Cardiac fibroblast (primary cell): ENCODE measurements at places on chromosomes 13 and 19.

DNA sequence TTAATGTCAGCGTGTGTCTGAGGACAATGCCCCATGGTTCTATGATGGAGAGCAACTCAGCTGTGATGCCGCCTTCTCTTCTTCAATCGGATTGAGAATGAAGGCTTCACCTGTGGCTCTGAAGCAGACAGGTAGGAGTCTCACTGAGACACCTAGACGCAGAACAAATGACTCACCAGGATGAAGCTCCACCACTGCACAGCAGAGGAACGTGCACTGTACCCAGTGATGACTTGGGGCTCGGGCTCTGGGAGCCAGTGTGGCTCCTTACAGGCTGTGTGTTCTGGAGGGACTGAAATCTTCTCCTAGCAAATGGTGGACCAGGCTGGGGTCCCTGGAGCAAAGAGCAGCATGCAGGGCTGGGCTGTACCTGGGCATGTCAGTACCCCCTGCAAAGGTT, 44.0 kb downstream of the CCDC70 start:
- DNase-seq = no peak

GRCh38 chr13:110944121-110944967, 29.5 kb upstream of the ANKRD10 start:
- peak; percentile 70 for DNase-seq

- no peak for DNase-seq
Observed at GRCh38 chr19:55463583-55464031, 944 bp downstream of the C19orf85 start.

GRCh38 chr19:33444562-33445441, 71.3 kb downstream of the CEBPG start:
- no peak for DNase-seq

GRCh38 chr19:35623327-35624010, 5.4 kb upstream of the RBM42 start:
- no peak for DNase-seq

GRCh38 chr13:108987944-108988343, 358.5 kb downstream of the MYO16 start:
- DNase-seq = no peak

DNA sequence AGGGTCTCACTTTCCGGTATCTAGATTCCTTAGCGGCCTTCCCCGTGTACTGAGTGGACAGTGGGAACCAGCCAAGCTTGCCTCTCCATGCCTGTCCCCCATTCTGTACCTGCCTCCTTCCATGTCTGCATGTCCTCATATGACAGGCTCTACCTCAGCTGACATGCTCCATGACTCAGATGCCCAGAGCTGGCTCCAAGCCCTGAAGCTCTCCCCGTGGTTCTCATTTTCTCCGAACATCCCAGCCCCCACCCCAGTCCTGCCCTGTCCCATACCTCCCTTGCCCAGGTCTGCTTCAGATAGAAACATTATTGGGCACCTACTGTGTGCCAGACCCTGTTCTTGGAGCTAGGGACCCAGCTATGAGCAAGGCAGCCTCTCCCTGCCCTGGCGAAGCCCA, 17.1 kb upstream of the SHFL start:
- peak; percentile 19 for DNase-seq

DNA sequence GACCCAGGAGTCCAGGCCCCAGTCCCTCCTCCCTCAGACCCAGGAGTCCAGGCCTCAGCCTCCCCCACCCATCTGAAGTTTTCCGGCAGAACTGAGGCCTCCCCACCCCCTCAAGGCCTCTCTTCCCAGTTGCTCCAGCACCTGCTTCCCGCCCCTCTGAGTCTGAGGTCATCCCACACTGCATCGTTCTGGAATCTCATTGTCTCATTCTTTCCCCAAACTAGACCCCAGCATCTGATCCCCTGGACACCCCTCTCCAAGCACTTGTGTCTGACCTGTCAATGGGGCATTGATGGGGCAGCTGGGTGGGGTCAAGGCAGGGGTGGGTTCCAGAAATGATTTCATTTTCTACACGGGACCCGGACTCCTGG, 793 bp upstream of the SBK2 start:
- DNase-seq = no peak

GRCh38 chr13:55347528-55347927, 1793.2 kb upstream of the PRR20A start:
- no peak for DNase-seq

DNA sequence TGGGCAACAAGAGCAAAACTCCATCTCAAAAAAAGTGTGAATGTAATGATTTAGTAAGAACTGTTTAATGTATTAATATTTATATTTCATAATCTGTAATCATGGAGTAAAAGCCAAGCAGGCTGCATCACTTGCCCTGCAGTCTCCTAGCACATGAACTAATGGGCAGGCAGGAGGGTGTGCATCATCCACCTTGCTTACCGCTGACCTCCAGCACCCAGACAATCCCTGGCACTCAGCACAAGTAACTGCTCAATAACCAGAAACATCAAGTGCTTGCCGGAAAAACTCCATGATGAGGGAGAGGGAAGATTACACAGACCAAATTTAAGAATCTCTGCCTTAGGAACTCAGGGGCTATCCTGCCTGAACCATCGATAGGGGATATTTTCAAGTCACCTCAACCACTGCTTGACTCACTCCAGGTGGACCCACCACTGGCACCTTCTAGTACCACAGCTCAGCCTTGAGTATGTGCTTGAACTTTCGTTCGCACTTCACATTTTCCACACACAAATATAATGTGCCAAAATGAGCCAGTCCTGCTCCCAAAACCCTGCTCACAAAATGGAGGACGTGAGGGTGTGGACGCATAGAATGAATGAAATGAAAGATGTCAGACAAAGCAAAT, 18.6 kb downstream of the BRD4 start:
- no peak for DNase-seq

GRCh38 chr13:110250258-110250891, 56.6 kb downstream of the COL4A1 start:
- peak; percentile 88 for DNase-seq

GRCh38 chr19:33511346-33511745, 10.2 kb downstream of the PEPD start:
- no peak for DNase-seq

DNA sequence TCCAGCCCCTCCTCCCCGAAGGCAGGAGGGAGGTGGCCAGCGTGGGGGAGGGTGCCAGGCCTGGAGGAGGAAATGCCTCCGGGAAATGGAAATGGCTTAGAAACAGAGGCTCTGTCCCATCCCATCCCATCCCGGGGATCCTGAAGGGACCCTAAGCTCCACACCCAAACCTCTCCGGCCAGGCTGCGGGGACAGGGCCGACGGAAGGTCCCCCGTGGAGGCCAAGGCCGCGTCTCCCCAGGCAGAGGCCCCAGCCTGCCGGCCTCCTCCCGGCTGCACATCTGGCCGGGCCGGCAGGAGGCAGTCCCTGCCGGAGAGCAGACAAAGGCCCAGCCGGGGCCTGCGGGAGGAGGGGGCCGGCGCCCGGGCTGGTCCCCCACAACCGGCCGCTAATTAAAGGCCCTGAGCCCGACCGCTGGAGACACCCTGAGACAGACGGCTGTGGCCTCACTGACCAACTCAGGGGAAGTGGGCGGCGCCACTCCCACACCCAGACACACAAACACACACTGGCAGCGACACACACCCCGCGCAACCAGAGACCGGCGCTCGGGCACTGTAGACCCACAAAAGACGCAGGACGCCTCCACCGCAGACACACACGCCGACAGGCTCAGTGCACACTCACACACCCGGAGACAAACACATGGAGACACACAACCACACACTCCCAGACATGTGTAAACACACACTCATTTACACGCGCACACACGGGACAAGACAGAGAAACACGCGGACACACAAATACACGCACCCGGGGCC, 1.1 kb downstream of the ADAMTS10 start:
- DNase-seq = peak; percentile 73

GRCh38 chr13:100506600-100507422, 81.8 kb downstream of the GGACT start:
- no peak for DNase-seq

- DNase-seq = no peak
Observed at GRCh38 chr13:22050951-22051563, 380.2 kb downstream of the FGF9 start.

GRCh38 chr19:10836479-10837330, 693 bp upstream of the TMED1 start:
- peak; percentile 91 for DNase-seq

DNA sequence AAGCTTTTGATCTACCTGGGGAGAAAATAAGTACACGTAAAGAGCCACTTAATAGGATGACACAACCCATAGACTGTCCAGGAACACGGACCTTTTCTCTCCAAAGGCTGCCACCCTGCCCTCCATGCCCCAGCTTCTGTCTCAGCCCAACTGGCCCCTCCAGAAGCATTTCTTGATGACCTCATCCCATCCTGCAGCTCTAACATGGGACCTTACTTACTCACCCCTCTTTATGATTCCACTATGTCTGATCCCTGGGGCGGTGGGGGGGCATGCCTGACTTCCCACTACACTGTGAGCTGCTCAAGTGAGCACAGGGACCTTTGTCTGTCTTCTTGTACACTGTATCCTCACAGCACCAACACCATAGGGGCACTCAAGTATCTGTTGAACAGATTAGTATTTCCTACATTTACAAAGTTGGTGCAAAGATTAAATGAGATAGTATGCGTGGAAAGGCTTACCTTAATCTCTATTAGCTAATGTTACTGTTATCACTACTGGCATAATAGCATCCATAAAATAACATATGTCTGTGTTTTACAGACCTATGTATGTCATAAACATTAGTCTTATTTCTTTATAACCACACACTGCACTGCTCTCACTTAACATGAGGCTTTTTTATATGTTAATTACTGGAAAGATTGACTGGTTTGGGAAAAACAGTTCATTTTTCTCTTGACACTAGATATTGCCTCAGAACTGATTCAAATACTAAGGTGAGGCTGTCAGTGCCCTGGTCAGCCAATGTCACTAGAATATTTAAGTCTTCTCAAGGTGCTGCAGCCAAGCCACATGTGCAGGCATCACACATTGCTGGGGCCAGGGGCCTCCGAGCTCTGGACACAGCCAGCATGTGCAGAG, 100.9 kb downstream of the FOXO1 start:
- DNase-seq = no peak

GRCh38 chr13:26376430-26376829, 122.5 kb downstream of the CDK8 start:
- no peak for DNase-seq

- no peak for DNase-seq
Observed at GRCh38 chr19:30791088-30791487, 418.9 kb downstream of the ZNF536 start.

- DNase-seq = peak; percentile 13
Observed at GRCh38 chr13:60043262-60043661, 120.5 kb downstream of the DIAPH3 start.

GRCh38 chr19:55157064-55157908, at the start of gene TNNI3:
Gene TNNI3 (minus strand): TSS chr19:55157732. CDS start chr19:55157589, 143 bp downstream.
- DNase-seq = no peak

DNA sequence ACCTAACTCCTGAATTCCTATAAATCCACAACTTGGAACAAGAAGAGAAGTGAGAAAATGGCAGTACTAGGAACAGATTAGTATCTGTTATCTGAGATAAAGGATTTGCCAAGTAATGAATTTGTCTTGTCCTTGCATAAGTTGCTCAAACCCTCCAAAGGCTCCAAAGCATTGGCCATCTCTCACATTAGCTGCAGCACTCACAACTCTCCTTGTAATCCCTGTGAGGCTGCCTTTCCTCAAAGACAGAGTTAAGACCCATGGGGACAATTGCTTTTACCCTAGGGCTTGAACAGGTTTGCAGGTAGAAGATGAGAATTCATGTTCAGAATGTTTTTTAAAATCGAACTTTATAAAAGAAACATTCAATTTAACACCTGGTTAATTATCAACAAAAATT, 1702.2 kb downstream of the EFNB2 start:
- no peak for DNase-seq

DNA sequence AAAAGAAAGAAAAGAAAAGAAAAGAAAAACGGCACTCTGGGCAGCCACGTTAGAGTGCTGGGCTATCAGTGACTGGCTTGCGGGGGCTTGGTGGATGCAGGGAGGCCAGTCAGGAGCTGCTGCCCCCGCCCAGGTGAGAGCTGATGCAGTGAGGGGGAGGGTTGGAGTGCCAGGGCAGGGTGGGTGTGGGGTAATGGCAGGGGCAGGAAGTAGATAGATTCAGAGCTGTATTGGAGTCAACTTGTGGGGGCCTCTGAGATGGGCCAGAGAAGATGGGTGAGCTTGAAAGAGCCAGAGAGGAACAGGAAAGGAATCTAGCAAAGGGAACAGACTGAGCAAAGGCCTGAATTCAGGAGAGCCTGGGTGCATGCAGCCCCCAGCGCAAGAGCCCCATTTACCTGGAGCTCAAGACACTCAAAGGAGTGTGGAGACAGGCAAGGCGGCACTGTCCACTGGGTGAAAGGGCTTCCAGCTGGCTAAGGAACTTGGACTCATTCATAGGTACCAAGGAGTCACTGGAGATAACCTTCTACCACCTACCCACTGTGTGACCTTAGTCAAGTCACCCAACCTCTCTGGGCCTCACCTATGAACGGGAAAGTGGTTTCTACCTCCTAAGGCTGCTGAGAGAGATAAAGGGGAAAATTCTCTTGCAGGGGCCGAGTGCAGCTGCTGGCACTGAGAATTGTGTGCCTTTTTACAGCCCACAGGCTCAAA, 20.2 kb downstream of the VSTM2B start:
- DNase-seq = no peak

- DNase-seq = no peak
Observed at GRCh38 chr13:42075517-42075916, 27.1 kb downstream of the DGKH start.

- peak; percentile 84 for DNase-seq
Observed at GRCh38 chr13:45162821-45163220, 38.0 kb downstream of the KCTD4 start.

DNA sequence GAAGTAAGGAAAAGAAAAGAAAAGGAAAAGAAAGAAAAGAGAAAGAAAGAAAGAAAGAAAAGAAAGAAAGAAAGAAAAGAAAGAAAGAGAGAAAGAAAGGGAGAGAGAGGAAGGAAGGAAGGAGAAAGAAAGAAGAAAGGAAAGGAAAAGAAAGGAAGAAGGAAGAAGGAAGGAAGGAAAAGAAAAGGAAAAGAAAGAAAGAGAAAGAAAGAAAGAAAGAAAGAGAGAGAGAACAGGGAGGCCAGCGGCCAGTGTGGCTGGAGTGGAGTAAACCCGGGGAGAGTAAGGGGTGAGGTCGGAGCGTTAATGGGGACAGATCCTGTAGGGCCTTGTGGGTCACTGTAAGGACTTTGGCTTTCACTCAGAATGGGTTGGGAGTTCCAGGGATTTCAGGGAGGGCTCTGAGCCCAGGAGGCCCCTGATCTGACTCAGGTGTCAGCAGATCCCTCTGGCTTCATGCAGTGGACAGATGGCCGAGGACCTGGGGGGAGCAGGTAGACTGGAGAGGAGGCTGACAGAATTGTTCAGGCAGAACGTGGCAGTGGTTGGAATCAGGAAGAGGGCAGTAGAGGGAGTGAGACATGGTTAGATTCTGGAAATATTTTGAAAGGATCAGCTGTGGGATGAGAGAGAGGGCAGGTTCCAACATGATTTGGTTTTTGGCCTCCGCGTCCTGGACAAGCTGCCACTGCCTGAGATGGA, 19.8 kb upstream of the FXYD3 start:
- DNase-seq = no peak

- no peak for DNase-seq
Observed at GRCh38 chr19:12797141-12797587, 4.4 kb downstream of the PRDX2 start.
